Activated naive CD8-positive, alpha-beta T cell treated with anti-CD3 and anti-CD28 coated beads, Interleukin-2, amount 50 U/mL, for 16 hours (primary cell): ENCODE measurements at places on chromosomes 2 and 18.

DNA sequence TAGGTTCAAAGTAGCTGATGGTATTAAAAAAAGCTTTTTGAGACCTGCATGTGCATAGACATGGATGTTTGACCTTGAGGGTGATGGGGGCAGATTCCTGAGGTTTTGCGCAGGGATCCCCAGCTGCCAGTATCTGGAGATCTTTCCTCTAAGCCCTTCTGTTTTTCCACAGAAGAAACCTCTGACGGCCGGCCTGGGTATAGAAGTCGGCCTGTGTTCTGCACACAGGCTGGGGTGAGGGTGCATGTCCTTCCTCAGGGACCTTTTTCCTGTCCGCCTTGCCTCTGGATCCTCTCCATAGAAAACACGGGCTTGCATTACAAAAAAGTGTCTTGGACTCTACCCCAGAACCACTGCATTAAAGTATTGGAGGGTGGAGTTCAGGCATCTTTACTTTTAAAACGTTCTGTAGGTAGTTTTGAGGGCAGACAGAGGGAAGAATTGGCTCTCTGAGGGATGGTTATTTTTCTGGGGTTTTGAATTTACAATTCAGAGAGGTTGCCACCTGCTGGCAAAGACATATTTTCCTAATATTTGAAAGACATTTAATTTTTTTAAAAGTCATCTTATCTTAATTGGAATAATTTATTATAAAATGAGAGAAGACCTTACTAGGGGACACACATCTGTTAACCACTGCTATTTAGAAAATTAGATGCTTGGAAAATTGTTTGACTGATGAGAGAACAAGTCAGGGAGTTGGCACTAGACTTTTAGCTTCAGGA is 350.6 kb downstream of the DCDC2C start:
- no peak for DNase-seq

DNA sequence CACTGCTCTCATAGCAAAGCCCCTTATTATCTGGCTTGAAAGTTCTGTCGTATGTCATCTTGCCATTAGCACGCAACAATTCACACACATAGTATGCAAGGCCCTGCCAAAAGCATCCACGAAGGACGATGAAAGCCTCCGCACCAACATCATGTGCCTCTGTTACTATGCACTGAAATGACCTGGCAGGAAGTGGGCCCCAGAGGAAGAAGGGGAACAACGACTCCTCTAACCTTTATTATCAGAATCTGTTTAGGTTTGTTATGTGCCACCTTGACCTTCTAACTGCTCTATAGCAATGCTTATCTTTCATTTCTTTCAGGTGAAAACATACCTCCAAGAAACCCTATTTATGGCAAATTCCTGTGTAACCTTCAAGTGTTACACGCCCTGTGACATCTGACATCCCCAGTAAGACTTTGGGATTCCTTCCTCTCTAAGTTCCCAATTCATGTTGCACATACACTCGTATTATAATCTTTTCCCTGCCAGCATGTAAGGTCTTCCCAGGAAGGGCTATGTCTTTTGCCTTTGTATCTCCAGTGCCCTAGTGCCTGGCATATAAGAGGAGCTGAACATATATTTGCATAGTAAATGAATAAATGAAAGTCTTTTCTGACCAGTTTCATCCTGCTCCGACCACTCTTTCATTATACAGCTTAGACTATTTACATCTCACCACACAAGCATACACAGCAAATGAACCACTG is 7.0 kb upstream of the NDUFV2 start:
- DNase-seq: no peak

DNA sequence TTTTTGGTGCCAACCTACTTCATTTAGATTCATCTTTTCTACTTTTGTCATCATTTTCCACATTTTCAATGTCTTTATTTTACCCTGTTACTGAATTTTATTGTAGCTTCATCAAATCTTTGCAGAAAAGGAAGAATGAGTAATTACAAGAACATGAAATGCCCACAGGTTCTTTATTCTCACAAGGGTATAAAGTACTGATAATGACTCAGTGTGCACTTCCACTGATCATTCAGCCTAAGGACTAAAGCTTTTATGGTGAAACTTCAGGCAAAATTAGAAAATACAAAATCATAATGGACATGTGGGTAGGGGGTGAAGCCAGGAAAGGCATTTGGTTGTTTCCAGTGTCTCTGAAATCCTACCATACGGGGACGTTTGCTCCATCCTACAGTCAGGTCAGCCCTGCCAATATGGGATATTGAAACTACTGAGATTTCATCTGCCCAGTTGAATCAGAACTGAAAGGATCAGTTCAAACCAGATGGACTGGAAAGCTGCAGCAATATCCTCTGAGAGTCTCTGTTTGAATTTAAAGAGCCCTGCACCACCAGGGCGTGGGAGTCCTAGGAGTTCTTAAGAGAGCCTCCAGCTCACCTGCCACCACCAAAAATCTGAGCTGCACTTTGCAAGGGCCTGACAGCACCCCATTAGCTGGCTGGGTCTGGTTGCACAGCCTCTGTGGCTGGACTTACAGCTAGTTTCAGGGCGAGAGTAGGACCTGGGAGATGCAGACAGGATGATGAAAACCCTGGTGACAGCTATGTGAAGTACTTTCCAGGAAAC is 390.4 kb downstream of the CMPK2 start:
- DNase-seq: no peak

DNA sequence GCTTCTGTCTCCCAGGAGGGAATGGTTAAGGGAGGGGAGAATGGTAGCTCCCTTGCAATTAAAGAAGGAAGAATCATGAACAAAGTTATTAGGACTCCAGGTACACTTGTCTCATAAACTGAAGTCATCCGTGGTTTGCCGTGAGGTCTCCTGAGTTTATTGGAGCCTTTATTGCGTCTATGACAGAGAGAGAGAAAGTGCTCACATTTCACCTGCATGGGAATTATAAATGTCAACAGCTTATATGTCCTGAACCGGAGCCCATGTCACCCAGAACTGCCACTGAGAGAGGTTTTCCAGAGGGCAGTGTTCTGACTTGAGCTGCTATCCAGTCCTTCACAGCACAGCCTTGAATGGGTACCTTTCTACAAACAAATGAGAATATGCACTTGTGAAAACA is 104.3 kb downstream of the STPG4 start:
- DNase-seq: no peak

DNA sequence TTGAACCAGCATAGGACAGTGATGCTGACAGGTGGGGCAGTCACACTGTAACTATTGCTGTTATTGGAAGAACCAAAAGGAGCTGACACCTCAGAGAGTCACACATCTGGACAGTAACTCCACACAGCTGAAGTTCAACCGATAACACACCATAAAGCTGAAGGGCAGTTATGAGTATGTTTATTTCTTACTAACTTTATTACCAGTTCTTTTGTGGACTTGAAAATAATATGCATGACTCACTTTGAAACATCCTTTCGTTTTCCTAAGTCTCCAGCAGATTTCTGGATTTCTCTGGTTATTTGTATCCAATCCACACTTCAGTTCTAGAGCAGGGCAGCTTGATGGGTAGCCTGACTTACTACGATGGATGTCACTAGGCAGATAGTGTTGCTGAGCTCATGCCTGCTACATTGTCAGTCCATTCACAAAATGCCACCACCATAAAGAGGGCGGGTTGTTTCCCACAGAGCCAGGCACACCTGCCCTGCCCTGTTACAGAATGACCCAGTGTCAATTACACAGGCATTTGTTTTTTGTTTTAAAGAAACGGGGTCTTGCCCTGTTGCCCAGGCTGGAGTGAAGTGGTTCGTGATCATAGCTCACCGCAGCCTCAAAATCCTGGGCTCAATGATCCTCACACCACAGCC is 8.4 kb upstream of the AGBL5 start:
- DNase-seq: no peak

GRCh38 chr2:9666306-9666705 is 35.5 kb upstream of the YWHAQ start:
- DNase-seq: no peak

DNA sequence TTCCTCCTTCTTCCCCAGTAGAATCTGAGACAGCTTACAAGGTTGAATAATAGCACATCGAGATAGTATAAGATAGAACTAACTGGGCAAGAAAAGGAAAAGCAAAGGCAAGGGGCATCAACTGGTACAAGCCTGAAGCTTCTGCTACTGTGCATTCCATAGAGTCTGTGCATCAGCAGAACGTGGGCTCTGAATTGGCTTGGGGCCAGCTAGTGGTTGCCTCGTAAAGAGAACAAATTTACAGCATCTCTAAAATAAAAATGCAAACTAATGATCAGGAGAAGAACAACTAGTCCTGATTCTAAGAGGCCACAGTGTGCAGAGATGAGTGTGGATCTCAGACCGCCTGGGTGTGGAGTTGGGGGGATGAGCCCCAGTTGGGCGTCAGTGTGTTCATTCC is 36.6 kb downstream of the UPP2 start:
- DNase-seq: no peak

DNA sequence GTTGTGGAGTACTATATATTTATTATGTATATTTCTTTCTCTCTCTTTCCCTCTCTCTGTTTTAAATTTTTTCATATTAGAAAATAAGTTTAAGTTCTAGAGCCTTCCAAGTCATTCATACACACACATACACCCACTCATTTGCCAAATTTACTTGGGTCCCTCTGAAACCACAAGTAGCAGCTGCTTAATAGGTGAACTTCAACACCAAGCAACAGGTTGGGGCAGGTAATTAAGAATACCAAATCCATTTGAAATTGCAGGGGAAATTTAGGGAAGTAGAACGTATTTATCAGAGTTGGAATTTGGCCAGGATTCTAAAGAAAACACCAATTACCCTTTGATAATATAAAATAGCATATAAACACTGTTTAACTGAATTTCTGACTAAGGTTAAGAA is 75.0 kb upstream of the RBBP8 start:
- DNase-seq: no peak

GRCh38 chr2:5530011-5530696 is 162.0 kb upstream of the SOX11 start:
- no peak for DNase-seq

DNA sequence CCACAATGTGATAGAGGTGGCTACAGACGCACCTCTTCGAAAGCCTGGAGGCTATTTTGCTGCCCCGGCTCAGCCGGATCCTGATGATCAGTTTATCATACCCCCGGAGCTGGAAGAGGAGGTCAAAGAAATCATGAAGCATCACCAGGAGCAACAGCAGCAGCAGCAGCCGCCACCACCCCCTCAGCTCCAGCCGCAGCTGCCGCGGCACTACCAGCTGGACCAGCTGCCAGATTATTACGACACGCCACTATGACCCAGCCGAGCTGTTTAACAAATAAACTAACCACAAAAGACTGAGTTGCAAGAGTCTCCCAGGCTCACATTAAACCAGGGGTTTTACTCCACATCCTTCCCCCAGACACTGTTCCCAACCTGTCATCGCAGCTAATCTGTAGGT is 263.8 kb downstream of the PHLPP1 start:
- no peak for DNase-seq

DNA sequence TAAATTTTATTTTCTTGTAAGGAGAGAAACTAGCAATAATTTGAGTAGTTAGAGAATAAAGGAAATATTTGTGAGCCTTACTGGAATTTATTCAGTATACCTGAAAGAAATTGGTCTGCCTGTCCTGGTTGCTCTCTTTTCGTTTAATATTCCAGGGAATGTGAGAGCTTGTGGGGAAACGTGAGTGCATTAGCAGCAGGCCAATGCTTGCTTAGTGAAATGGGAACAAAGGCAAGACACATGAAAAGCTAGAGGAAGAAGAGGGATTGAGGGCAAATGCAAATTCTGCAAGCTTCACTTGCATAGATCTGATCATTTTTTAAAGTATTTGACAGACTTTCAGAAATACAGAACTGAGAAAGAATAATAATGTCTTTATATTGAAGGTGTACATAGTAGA is 111.0 kb downstream of the ERBB4 start:
- DNase-seq: no peak

GRCh38 chr2:57444752-57445430 is 601.7 kb upstream of the VRK2 start:
- DNase-seq: no peak

GRCh38 chr2:1995081-1995480 is 250.8 kb upstream of the PXDN start:
- no peak for DNase-seq

DNA sequence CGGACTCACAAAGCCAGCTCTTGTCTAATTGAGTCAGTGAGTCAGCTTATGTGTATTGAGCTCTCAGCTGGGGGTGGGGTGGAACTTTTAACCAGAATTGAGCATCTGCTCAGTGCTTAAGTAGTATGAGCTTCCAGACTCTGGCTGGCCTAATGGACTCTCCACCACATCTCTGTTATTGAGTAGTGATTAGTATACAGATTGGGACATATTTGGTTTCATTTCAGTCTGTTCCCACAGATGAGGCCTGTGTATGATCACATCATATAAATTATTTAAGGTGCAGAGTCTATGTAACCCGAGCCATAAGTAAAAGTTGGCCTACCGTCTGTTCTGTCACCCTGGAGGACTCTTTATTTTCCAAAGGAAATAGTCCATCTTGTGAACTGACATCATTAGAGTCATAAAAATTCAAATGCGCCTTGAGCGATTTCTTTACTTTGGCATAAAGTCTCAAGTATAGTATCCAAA is 152.1 kb downstream of the THSD7B start:
- no peak for DNase-seq

DNA sequence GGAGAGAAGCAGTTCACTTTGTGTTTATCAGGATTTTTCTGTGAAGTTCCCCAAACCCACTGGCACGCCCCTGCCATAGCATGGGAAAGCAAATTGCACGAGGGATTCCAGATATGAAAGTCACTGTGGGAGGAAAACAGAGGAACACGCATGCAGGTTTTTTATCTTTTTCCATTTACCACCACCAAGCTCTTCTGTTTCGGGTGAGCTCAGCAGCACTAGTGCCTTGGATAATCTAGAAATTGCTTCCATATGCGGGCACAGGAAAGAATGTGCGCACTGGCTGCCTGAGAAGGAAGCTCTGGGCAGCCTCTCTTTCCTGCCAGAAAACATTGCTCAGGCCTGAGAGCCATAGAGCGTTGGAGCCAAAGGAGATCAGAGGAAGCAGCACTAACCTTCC is 65.9 kb upstream of the WIPF1 start:
- no peak for DNase-seq

DNA sequence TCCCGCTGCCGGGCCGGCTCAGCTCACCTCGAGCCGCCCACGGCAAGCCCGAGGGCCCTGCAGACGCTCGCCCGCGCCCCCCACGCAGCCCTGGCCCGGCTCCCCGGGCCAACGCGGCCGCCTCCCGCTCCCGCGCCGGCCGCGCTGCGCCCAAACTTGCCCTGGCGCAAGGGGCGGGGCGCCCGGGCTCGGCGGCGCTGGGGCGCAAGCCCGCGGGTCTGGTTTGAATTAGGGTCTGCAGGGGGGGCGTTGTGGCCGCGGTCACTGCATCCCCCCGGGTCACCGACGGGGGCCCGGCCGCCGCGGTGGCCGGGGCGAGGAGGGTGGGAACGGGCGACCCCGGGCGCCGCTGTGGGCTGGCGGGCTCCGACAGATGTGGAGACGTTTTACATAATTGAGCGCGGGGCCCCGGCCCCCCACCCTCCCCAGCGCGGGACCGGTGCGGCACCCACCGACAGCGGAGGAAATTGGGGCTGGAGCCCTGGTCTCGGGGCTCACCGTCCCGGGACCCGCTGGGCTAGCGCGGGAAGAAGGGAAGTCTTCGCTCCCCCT is 690 bp downstream of the SDC1 start:
- no peak for DNase-seq

GRCh38 chr18:50286391-50287027 is 983 bp downstream of the CXXC1 start:
- DNase-seq: no peak
